ENCODE measurements at places on chromosomes 2 and 18. TPM values are rescaled to one million over a fixed set of nuclear protein-coding genes. Genes with fewer than 3 reads are reported as not detected.

- DNase-seq = no peak
These were observed 333.1 kb upstream of the VWC2L start for GRCh38 chr2:214077727-214078126.

GRCh38 chr2:60629305-60629662 lies 75.8 kb upstream of the BCL11A start:
- DNase-seq = no peak

- DNase-seq = no peak
These were observed 36.9 kb downstream of the SCN1A start for GRCh38 chr2:166090908-166091307.

GRCh38 chr18:56469582-56469981 lies 168.8 kb downstream of the TXNL1 start:
- DNase-seq = no peak

DNA sequence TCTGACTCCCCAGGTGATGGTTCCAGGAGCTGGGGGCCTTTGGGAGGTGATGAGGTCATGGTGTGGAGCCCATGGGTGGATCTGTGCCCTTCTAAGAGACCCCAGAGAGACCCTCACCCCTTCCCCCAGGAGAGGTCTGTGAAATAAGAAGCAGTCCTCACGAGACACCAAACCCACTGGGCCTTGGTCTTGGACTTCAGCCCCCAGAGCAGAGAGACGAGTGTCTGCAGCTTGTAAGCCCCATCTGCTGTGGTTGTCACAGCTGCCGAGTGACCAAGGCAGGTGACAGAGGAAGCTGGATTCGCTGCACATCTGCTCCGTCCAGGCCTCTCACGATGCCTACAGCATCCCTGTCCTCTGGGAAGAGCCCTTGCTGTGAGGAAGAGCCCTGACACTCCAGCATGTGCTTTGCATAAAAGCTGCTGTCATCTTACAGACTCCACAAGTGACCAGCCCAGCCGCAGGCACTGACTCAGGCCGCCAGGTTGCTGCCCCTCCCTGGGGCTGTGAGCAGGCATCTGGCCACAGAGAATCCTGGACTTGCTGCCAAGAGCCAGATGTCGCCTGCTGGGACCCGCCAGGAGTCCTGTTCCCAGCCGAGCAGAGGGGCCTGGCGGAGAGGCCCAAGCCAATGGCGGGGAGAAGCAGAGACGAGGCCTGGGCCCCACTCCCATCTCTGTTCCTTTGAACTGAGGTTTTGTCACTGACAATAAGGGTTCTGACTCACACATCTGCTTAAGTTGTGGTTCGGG lies 150.8 kb downstream of the PXDN start:
- DNase-seq = no peak

DNA sequence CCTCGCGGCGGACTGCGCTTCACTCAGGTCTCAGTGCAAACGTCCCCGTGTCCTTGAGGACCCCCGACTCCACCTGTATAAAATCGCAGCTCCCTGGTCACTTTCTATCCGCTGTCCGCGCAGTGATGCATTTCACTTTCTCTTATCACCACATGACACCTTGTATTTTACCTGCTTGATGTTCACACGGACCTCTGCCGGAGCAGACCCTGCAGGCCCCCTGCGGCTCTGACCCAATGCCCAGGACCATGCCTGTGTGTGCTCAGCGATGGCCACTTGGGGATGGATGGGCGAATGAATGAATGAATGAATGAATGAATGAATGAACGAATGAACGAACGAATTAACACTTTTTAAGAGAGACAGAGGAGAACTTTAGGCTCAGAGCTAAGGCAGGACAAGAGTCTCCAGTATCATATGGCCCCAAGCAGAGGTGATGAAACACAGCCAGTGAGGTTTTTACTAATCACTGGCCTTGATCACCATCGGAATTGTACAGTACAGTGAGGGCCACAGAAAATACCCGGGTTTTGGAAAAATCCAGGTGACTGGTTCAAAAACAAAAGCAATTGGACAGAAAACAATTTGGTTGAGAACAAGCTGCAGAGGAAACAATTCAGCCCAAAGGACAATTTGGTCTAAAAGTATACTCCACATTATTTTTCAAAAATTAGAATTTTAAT lies 12.3 kb downstream of the ASPRV1 start:
- DNase-seq = no peak

DNA sequence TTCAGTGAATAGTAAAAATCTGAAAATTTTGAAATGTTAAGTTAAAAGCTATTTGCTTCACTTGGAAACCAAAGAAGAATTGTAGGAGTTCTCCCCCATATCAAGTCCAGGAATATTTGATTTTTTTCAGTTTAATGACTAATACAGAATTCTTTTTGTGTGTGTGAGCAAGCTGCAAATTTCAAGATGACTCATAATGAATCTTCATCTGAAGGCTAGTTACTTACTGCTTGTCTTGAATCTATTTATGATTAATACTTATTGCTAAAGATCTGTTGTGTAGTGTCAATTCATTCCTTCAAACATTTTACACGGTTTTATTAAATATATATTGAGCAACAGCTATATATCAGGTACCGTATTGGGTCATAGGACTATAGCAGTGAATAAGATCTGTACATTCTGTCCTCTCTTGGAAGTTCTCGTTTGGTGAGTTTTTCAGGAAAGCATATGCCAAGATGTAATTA lies 47.8 kb upstream of the CAVIN2 start:
- no peak for DNase-seq

GRCh38 chr2:18584608-18584954 lies 4.8 kb downstream of the NT5C1B start:
- DNase-seq = no peak

GRCh38 chr2:75041731-75042600 lies 83.5 kb downstream of the POLE4 start:
- no peak for DNase-seq

- DNase-seq = peak; percentile 65
These were observed 71.3 kb upstream of the PID1 start for GRCh38 chr2:229342376-229342775.

DNA sequence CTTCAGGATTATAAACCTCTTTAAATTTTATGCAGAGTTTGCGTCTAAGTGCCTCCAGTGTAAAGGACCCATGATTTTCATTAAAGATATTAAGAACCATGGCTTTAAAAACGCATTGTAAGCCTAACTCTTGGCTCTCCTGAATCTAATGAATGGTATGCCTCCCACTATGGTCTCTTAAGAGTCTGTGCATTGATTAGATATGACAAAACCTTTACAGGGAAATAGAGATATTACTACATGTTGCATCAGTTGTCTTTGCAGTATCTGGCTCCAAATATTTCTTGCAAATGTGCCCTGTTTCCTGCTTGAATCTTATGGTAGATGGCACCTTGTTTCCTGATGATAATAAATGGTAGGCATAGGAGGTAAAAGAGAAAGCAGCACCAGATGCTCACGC lies 189.3 kb upstream of the FSHR start:
- no peak for DNase-seq

DNA sequence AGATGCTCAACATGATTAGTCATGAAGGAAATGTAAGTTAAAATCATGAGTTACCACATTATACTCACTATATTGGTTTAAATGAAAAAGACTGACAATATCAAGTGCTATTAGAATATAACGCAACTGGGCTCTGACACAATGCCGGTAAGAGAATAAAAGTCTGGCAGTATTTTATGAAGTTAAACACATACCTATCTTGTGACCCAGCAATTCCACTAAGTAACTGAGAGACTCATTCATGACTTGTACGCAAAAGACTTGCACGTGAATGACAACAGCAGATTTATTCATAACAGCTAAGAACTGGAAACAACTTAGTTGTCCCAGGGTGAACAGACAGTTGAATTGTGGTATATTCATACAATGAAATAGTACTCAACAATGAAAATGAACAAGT lies 342.1 kb downstream of the SLC4A3 start:
- no peak for DNase-seq

GRCh38 chr18:26206488-26206887 lies 19.8 kb upstream of the TAF4B start:
- no peak for DNase-seq

DNA sequence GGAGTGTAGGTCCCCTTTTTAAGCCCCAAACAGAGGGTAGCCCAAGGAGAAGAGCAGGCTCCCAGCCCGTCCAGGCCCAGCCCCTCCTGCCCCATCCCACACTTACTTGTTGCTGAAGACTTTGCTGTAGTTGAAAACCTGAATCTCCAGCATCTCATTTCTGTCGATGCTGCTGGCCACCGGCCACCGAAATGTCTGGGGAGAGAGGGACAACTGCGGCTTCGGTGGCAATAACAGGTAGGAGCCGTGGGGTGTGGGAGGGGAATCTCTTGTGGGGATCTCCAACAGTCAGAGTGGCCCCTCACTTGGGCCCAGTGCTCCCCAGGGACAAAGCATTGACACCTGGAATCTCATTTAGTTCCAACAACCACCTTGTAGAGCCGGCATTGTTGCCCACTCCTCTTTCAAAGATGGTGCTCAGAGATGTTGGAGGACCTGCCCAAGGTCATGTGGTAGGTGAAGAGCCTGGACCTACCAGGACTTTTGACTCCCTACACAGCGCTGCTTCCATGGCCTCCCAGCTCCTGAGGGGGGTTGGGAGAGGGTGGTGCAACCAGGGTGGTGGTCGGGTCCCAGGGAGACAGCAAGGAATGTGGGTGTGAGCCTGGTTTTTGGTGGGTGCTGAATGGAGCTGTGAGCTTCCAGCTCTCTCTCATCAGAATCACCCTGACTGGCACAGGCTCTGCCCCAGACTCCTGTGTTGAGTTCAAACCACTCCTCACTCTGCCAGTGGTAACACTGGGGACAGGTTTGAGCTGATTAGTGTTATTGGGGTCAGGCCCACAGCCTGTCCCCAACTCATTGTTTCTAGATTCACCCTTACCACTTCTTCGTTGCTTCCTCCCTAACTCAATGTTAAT lies 50.0 kb upstream of the OTOF start:
- no peak for DNase-seq

DNA sequence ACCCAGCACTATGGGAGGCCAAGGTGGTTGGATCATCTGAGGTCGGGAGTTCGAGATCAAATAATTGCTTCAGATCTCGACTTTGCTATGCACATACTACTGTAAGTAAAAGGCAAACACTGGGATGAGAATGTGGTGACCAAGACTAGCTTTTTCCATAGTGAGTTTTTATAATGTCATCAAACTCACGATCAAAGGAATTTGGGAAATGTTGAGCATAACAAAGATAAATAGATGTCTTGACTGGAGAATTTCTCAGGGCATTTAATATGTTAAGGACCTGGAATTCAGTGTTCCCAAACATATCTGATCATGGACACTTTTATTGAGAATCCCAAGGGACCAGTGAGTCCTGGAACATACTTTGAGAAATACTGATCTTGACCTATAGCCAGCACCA lies 205.6 kb downstream of the ARHGAP15 start:
- DNase-seq = no peak

DNA sequence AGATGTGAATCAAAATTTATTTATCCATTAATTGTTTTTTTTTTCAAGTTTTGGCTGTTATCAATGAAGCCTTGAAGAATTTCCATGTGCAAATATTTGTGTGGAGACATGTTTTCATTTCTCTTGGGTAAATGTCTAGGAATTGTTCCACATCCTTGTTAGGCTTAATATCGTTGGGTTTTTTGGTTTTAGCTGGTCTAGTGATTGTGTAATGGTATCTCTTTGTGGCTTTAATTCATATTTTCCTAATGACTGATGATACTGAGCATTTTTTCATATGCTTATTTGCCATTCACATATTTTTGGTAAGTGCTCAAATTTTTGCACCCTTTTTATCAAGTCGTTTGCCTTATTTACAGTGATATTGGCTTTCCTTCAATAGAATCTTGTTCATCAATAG lies 250.3 kb upstream of the EPHA4 start:
- DNase-seq = no peak

DNA sequence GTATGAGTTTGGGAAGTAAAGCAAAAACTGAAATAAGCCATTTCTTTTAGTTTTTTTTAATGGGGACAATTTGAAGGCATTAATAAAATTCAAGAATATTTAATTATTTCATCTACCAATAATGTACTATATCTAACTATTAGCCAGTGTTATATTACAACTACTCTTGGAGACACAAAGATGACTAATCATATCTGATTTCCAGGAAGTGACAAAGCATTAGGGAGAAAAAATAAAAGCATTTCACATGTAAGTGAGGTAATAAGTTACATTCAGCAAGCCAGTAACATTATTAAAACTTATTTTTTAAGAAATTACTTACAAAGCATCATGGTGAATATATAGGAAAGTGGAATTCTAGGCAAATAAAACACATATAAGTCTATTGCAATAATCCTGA lies 781.3 kb upstream of the NRXN1 start:
- no peak for DNase-seq

DNA sequence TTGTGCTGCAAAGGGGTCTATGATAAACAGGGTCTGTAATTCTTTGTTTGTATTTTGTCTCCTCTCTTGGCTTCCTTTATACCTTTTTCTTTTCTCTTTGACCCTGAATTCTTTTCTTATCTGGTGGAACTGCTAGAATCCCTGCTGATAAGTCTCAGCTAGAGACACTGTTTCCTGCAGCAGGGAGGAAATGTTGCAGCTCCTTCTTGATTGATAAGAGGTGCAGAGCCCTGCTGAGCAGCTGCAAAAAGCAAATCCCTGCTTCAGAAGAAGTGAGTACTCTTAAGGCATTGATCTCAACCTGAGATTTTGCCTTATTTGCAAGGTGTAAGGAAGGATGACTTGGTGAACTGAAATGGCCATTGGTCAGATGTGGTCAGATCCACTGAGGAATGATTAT lies 167.8 kb downstream of the NUP35 start:
- no peak for DNase-seq

GRCh38 chr2:239390546-239391285 lies 10.1 kb downstream of the HDAC4 start:
- peak; percentile 53 for DNase-seq

- DNase-seq = no peak
These were observed 804.3 kb downstream of the RNF144A start for GRCh38 chr2:7721413-7721995.

OBSL1 gene
- total RNA-seq = 85.2 TPM

IL1R1 gene
- total RNA-seq = 49.9 TPM

TDRD15 gene
- total RNA-seq = 0.13 TPM

GALNT1 gene
- 64.9 TPM for total RNA-seq

EVX2 gene
- total RNA-seq = not detected

CNRIP1 gene
- total RNA-seq = 41.7 TPM

OTX1 gene
- total RNA-seq = not detected

UGT1A3 gene
- not detected for total RNA-seq

ZNF638 gene
- total RNA-seq = 211 TPM

ACKR3 gene
- 90.5 TPM for total RNA-seq

VWC2L gene
- total RNA-seq = not detected
